ENCODE measurements at places on chromosomes 3 and 15. TPM values are rescaled to one million over a fixed set of nuclear protein-coding genes. Genes with fewer than 3 reads are reported as not detected.
A peak's percentile ranks its signal among the peaks of the same experiment; 100 is the strongest.

LRRC2 gene
- 2.0 TPM for total RNA-seq

TRPM1 gene
- not detected for total RNA-seq

TGM5 gene
- total RNA-seq: 2.7 TPM

SYNPR gene
- not detected for total RNA-seq

WWTR1 gene
- total RNA-seq: 91.4 TPM

NR2E3 gene
- 2.9 TPM for total RNA-seq

IGDCC3 gene
- 0.33 TPM for total RNA-seq

GPR176 gene
- total RNA-seq: 12.1 TPM

CD96 gene
- 6.2 TPM for total RNA-seq

WNT5A gene
- total RNA-seq: 7.0 TPM

SCG5 gene
- total RNA-seq: 5.0 TPM

GABRA5 gene
- total RNA-seq: not detected

CCR9 gene
- not detected for total RNA-seq

RLBP1 gene
- total RNA-seq: not detected

MIX23 gene
- 10.8 TPM for total RNA-seq

- peak; percentile 30 for DNase-seq
- no peaks in the 10 kb centered on the region for H3K27me3 ChIP-seq
- peak overlapping the region; percentile 93 for H3K4me3 ChIP-seq
- H3K4me1 ChIP-seq: no peaks in the 10 kb centered on the region
These were observed 636 bp upstream of the EIF1B start for GRCh38 chr3:40308725-40309417.

DNA sequence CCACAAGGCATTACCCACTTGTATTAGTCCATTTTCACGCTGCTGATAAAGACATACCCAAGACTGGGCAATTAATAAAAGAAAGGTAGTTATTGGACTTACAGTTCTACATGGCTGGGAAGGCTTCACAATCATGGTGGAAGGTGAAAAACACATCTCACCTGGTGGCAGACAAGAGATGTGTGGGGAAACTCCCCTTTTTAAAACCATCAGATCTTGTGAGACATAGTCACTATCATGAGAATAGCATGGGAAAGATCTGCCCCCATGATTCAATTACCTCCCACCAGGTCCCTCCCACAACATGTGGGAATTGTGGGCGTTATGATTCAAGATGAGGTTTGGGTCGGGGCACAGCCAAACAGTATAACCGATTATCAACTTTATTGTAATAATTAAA lies 17.0 kb upstream of the CMC1 start:
- no peaks in the 10 kb centered on the region for H3K27me3 ChIP-seq
- H3K4me3 ChIP-seq: no peak overlapping the region
- no peaks in the 10 kb centered on the region for H3K4me1 ChIP-seq

GRCh38 chr3:34035775-34036174 lies 237.3 kb downstream of the PDCD6IP start:
- H3K27ac ChIP-seq: no peak overlapping the region
- H3K4me3 ChIP-seq: no peak overlapping the region
- DNase-seq: no peak
- H3K4me1 ChIP-seq: no peaks in the 10 kb centered on the region
- H3K27me3 ChIP-seq: no peaks in the 10 kb centered on the region

- no peak overlapping the region for H3K4me3 ChIP-seq
- peak; percentile 28 for DNase-seq
- H3K36me3 ChIP-seq: no peaks in the 10 kb centered on the region
- H3K27me3 ChIP-seq: no peaks in the 10 kb centered on the region
- H3K27ac ChIP-seq: no peak overlapping the region
These were observed 113.1 kb upstream of the ABHD17C start for GRCh38 chr15:80581976-80582375.

- no peak for DNase-seq
- H3K27ac ChIP-seq: no peak overlapping the region
- no peaks in the 10 kb centered on the region for H3K4me1 ChIP-seq
- no peaks in the 10 kb centered on the region for H3K27me3 ChIP-seq
These were observed 17.9 kb upstream of the RPP14 start for GRCh38 chr3:58288011-58288728.

DNA sequence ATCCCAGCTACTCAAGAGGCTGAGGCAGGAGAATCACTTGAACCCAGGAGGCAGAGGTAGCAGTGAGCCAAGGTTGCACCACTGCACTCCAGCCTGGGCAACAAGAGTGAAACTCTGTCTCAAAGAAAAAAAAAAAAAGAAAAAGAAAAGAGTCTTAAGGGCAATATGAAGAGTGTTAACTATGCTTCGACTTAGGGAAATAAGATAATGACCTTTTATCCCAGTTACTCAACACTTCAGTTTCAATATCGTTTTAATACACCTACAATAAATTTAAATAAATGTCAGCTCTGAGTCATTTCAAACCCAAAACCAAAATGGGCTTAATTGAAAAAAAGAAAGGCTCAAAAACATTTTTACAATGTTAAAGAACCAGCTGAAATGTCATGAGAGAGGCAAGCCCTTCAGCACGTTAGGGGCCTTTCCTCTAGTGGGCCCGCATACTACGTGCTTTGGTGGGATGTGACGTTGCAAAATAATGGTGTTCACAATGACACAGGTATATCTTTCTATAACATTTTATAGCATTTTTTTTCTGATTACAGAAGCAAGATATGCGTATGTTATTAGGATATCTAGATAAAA lies 15.3 kb downstream of the FYCO1 start:
- H3K27ac ChIP-seq: no peak overlapping the region
- H3K4me3 ChIP-seq: no peak overlapping the region
- peaks cover 17% of the 10 kb centered on the region for H3K4me1 ChIP-seq
- no peak for DNase-seq

- no peaks in the 10 kb centered on the region for H3K4me1 ChIP-seq
- no peak overlapping the region for H3K27ac ChIP-seq
- no peak for DNase-seq
- H3K4me3 ChIP-seq: no peak overlapping the region
- no peaks in the 10 kb centered on the region for H3K36me3 ChIP-seq
These were observed 105.6 kb upstream of the HES1 start for GRCh38 chr3:194030372-194030771.

GRCh38 chr15:62254137-62254934 lies 89.3 kb upstream of the C2CD4B start:
- DNase-seq: no peak
- no peaks in the 10 kb centered on the region for H3K36me3 ChIP-seq
- H3K4me3 ChIP-seq: no peak overlapping the region
- no peaks in the 10 kb centered on the region for H3K4me1 ChIP-seq

DNA sequence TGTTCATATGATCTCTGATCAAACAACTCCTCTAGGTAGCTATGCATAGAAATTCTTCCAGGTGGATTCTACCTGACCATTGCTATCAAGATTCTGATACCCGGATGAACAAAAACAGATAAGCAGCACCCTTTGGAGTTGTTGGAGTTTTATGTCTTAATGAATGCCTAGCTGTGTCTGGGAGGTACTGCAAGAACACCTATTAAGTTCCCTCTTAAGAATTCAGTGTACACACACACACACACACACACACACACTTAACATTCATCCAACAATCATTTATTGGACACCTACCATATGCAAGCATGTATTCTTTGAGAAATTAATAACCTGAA lies 58.1 kb upstream of the FNDC3B start:
- no peak for DNase-seq
- H3K4me3 ChIP-seq: no peak overlapping the region
- H3K27me3 ChIP-seq: no peaks in the 10 kb centered on the region
- no peak overlapping the region for H3K27ac ChIP-seq
- H3K36me3 ChIP-seq: no peaks in the 10 kb centered on the region

- H3K27ac ChIP-seq: no peak overlapping the region
- H3K27me3 ChIP-seq: no peaks in the 10 kb centered on the region
- no peaks in the 10 kb centered on the region for H3K36me3 ChIP-seq
- no peak overlapping the region for H3K4me3 ChIP-seq
- no peaks in the 10 kb centered on the region for H3K4me1 ChIP-seq
These were observed 38.7 kb downstream of the THSD4 start for GRCh38 chr15:71153823-71154524.

DNA sequence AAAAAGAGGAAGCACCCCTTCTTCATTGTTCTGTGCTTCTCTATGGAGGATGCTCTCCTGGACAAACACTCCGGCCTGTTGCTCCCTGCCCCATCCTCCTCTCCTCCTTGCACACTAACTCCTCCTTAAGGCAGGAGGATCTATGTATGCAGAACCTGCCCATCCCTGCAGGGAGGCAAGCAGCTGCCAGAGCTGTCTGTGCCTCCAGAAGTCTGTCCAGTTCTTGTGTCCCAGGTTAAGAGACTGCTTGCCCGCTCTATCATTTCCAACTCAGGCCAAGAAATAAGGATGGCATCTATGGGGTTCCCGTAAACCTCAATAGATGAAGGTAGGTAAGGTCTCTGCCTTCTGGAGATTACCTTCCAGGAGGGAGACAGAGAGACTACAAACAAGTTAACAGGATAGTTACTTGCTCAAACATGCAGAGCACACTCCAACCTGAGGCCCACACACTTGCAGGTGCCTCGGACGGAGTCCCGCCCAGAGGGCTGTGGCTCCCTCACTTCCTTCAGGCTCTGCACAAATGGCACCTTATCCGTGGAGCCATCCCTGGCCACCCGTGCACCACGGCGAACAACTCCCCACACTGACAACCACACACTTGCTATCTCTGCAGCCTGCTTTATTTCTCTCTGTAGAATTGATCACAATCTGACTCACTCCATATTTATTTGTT lies 6.9 kb downstream of the XXYLT1 start:
- no peak for DNase-seq
- H3K4me3 ChIP-seq: no peak overlapping the region
- no peaks in the 10 kb centered on the region for H3K27me3 ChIP-seq
- H3K27ac ChIP-seq: no peak overlapping the region
- no peaks in the 10 kb centered on the region for H3K4me1 ChIP-seq
- no peaks in the 10 kb centered on the region for H3K36me3 ChIP-seq

DNA sequence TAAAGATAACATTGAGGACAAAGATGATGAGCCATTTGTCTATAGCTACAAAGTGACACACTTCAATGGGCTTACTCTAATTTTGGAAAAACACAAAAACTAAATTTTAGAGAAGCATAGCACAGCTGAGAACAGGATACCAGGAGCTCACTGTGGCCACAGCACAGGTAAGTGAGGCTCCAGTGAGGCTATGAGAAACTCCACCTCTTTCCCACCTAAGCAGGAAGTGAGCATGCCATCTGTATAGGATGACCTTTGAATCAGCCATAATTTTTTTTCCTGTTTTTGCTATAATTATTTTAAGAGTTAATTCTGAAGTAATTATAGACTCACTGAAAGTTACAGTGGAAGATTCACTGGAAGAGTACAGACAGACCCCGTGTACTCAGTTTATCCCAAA lies 82.1 kb upstream of the DCLK3 start:
- no peak for DNase-seq
- H3K27ac ChIP-seq: no peak overlapping the region
- H3K4me3 ChIP-seq: no peak overlapping the region
- H3K4me1 ChIP-seq: no peaks in the 10 kb centered on the region
- H3K27me3 ChIP-seq: no peaks in the 10 kb centered on the region

DNA sequence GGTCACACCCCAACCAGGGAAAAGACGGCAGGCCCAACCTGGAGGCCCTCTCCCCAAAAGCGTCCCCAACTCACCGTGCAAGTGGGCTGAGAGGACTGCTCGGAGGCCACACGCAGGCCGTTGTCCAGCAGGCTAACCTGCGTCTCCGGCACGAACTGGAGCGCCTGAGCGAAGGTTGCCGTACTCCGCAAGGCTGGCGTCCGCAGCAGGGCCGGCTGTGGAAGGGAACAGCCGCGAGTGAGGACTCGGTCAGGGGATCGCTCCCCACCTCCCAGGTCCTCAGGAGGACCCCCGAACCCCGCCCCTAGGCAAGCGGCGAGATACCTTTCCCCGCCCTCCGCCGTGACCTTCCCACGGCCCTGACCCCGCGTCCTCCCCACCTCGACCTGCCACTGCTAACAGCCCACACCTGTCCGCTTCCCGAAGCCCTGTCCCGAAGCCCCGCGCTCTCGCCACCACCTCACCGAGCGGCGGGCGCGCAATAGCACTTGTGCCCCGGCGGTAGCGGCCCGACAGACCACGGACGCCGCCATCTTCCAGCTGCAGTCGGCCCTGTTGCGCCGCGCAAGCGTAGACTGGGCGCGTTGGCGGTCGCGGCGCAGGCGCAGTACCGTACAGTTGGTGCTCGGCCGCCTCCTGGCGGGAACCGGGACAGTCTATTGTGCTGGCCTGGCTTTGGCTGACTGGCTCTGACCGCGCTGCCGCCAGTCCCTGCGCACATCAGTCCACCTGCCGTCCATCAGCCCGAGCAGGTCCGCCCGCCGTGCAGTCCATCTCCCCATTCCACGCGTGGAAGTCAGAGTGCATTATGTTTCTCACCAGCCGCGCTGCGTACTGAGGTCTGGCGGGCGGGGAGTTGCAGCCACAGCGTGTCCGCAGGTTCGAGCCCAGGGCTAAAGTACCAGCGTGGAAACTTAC lies at the start of gene UQCRC1:
Gene UQCRC1 (minus strand): TSS at position 559 of the 918 bp plus-strand sequence. CDS start 26 bp downstream, at position 533.
- no peaks in the 10 kb centered on the region for H3K27me3 ChIP-seq
- H3K36me3 ChIP-seq: no peaks in the 10 kb centered on the region
- H3K27ac ChIP-seq: peak within 1 kb of the TSS; percentile 95
- DNase-seq: peak; percentile 90

DNA sequence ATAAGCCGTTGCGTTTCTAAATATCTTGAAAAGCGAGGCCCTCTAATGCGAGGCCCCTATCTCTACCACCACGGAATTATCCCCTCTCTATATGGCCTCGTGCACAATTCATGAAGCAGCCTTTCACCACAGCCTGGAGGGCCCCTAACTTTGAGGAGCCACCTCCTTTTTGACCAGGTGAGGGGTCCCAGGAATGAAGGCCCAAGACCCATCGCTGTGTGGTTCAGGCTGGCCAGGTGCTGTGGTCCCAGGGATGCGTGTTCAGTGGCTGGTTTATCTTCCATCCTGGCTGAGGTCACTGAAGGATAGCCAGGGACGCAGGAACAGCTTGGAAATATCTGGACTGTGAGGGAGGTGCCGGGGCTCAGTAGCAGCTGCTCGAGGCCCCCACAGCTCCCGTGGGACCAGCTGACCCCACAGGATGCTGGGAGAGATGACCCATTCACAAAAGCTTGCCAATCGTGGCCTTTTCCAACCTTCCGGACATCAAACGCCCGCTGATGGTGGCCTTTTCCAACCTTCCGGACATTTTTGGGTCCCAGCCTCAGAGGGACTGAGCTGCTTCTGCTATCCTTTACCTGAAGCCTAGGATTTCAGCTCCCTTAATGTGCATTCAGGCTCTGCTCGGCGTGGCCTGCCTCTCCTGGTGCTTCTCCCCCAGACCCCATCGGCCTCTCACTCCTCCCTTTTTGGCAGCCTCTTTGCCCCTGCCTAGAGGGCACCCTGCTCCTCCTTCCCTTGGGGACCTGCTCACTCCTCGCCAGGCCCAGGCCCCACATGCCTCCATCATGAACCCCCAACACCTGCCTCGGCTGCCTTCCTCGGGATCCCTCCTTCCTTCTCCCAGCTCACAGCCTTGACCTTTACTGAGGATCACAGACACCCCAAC lies 140.9 kb downstream of the CHSY1 start:
- H3K4me1 ChIP-seq: peaks cover 3% of the 10 kb centered on the region
- H3K27me3 ChIP-seq: no peaks in the 10 kb centered on the region
- no peaks in the 10 kb centered on the region for H3K36me3 ChIP-seq

GRCh38 chr3:74463515-74463914 lies 150.9 kb downstream of the CNTN3 start:
- no peak for DNase-seq
- H3K4me3 ChIP-seq: no peak overlapping the region
- no peaks in the 10 kb centered on the region for H3K4me1 ChIP-seq
- H3K27ac ChIP-seq: no peak overlapping the region
- no peaks in the 10 kb centered on the region for H3K36me3 ChIP-seq
- no peaks in the 10 kb centered on the region for H3K27me3 ChIP-seq
